ENCODE measurements at places on chromosomes 1 and 21.

DNA sequence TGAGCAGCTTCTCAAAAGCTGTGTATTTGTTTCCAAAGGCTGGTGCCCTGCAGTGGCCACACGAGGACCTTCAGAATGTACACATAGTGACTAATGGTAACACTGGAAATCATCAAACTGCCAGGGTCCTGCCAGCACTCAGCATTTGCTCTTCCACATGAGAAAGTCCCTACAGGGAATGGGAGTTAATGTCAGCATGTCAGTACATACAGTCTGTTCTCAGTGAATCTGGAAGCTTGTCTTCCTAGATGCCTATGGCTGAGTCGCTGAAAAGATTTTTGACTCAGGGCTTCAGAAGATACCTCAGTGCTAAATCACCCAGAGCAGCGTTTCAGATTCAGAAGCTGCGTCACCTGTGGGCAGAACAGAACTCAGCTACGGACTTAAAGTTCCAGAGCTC lies 108.2 kb downstream of the CDC7 start:
- DNase-seq, result no peak

GRCh38 chr21:43599728-43600127 lies 59.6 kb downstream of the HSF2BP start:
- no peak for DNase-seq

DNA sequence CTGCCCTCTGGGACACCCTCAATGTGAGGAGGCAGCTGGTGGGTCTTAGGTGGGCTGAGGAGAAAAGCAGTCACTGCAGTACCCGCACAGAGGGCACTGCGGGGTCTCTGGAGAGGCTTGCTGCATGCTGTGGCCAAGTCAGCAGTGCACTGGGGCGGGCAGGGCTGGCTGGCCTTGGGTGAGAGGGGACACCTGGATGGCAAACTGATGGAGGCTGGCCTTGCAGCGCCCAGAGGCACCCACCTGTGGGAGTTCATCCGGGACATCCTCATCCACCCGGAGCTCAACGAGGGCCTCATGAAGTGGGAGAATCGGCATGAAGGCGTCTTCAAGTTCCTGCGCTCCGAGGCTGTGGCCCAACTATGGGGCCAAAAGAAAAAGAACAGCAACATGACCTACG lies 3.2 kb downstream of the ELF3 start:
- DNase-seq, result no peak

DNA sequence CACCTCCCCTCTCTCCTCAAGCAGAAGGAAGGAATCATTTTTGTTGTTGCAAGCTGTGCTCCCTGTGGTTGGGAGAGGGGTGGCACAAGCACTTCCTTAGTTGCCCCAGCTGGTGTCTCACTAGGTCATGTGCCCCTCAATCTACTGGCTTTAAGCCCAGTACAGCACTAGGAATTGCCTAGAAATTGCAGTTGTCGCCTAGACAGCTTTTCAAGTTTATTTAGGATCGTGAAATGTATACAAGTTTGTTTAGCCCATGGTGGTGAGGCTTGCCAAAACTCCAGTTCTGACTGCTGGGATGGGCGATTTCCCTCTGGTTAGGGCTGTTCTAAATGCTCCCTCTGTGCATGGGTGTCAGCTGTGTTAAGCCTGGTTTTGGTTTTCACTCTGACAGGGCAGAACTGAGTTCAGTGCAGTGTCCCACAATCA lies 126.8 kb upstream of the ZNF644 start:
- no peak for DNase-seq

GRCh38 chr1:207486198-207486597 lies 9.8 kb upstream of the CR1 start:
- no peak for DNase-seq

- peak; percentile 77 for DNase-seq
Observed at GRCh38 chr1:44808063-44808937, at the start of gene BTBD19. BTBD19 (plus strand) TSS chr1:44808523; CDS start chr1:44808821, 298 bp downstream.

- no peak for DNase-seq
Observed at GRCh38 chr1:52907068-52907811, 14.3 kb downstream of the ECHDC2 start.

GRCh38 chr1:204441558-204441957 lies 29.9 kb upstream of the PPP1R15B start:
- DNase-seq, result no peak

DNA sequence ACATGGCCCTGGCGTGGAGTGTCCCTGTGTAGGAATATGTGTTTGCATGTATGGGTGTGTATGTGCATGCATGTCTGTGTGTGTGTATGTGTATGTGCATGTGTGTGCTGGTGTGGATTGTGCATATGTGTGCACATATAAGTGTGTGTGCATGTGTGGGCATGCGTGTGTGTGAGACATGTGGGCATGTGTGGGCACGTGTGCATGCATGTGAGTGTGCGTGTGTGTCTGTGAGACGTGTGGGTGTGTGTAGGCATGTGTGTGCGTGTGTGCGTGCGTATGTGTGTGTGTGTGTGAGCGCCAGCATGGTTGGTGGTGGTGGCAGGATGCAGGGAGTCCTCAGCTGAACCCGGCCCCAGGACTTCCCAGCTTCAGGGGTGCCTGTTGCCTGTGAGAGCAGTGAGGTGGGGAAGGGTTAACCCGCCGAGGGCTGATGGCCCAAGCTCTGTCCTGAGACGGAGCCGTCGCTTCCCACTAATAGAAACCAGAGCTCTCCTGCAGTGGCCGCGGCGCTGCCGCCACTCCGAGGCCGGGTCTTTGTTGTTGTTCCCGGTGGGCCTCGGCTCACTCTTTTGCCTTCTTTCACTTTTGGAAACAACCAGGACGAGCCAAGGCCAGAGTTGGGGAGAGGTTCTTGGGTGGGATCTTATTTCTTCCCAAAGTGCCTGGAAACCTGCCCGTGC lies 143.6 kb upstream of the ARHGEF16 start:
- DNase-seq, result no peak

- no peak for DNase-seq
Observed at GRCh38 chr1:31239653-31240241, at the start of gene NKAIN1. NKAIN1 (minus strand) TSS chr1:31239887; CDS start chr1:31239547, 340 bp downstream.

- DNase-seq, result no peak
Observed at GRCh38 chr1:89912073-89912472, 82.8 kb upstream of the ZNF326 start.

DNA sequence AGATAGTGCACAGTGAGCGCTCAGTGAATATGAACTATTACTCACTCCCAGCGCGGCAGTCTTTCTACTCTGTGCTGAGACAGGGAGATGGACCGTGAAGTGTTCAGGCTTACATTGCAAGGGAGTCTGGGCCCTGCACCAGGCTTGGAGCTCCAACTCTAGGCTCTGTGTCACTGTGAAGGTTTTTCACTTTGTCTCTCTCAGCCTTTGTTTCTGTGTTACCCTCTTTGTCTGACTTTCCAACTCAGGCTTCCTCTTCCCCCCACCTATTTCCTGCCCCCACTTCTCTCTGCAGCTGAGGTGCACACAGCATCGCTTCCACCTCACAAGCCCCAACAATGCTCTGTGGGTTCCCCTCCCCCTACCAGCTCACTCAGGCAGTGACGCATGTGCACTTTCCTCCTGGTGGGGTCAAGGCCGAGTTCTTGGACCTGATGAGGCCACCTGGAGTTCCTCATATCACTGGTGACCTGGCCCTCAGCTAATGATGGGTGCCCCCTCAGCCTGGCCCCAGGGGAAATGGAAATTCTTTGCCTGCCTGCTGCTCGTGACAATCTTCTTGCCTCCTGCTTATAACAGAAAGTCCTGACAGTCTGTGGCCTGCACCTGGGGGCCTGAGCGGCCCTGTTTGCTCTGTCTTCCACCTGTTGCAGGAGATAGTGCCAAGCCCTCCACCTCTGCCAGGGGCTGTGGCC lies 1.1 kb upstream of the LCK start:
- no peak for DNase-seq

DNA sequence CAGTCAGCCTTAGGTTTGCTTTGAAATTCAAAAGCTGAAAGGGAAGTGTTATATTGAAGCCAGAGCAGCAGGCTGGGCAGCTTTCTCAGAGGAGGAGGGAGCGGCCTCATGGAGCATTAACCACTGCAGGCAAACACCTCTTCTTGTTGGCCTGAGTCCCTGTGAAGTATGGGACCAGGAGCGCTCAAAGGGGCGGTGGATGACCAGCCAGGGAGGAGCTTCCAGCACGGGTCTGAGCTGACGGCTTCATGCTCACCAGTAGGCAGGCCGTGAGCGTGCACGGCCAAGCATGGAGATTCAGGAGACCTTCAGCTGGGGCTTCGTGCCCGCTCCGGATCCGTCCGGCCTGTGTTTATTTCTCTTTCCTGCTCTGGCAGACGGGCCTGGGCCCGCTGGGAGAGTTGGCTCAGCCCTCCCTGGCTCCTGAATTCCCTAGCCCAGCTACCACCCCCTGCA lies 245.2 kb downstream of the TRABD2B start:
- no peak for DNase-seq

DNA sequence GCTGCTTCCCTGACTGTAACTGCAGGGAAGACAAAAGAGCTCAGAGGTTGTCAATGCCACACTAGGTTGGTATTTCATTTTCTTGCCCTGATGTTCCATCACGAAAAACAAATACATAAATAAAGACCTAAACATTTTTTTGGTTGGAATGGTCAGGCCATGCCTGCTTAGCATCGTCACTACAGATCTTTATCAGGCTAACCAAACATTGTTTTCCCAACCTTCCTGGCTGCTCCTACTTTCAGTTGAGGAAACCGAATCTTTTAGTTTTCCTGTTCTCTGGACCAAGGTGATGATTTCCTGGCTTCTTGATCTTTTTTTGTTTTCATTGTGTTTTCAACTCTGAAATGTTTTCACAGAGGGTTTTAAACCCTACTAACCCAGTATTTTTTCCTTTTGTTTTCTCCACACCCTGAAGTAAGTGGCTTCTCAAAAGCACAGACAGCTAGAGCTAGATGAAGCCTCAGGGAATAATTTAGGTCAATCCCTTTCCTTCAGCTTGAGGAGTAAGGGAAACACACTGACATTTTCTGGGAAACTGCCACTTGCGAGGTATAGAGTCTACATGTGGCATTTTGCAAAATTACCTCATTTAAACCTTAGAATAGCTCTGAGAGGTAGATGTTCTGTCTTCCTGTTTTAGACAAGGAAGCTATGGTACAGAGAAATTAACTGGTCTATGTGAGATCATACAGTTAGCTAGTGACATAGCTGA lies 67.2 kb upstream of the CNN3 start:
- DNase-seq, result no peak

GRCh38 chr1:10217748-10218441 lies 7.5 kb downstream of the KIF1B start:
- DNase-seq, result no peak

- peak; percentile 26 for DNase-seq
Observed at GRCh38 chr1:201946224-201946908, at the start of gene LMOD1. LMOD1 (minus strand) TSS chr1:201946548; CDS start chr1:201946340, 208 bp downstream.

DNA sequence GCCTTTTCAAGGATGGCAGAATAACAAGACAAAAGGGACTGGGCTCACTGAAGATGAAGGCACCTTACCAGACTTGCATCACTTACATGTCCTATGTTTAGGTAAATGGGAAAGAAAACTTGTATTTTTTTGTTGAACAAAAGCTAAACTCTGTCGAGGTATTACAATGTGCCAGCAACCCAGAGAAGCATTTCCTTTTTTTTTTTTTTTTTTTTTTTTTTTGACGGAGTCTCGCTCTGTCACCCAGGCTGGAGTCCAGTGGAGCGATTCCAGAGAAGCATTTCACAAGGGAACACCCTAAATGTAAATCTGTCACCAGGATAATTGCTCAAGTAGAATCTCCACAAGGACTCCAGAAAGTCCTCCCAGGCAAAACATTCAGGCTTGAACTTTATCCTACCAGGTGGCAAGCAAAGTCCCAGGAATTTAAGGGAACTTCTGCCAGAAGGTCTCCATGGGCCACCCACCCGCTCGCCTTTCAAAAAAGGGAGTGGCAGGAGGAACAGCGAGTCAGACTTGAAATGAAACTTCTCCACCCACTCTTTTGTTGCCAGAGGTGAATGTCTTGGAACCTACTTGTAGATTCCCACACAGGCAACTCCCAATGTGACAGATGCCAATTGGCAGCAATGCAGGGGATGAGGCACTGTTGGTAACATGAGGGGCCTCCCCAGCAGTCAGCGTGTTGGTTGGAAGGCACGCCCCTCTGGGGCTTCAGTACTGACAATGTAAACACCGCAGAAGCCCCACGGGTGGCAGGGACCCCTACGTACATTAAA lies 125.0 kb downstream of the TIAM1 start:
- DNase-seq, result no peak

DNA sequence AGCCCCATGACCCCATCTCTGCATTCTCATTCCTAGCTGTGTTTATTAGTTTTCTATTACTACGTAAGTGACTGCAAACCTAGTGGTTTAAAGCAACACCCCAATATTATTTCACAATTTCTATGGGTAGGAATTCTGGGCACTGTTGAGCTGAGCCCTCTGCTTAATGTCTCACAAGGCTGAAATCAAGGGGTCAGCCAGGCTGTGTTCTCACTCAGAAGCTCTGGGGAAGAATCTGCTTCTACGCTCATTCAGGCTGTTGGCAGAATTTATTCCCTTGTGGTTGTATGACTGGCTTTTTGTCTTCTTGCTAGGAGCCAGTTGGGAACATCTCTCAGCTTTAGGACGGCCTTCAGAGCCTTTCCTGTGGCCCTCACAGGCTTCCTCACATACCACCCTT lies 181.0 kb downstream of the GIPC2 start:
- DNase-seq, result no peak

- no peak for DNase-seq
Observed at GRCh38 chr1:201418461-201418860, 3.1 kb downstream of the TNNI1 start.

GRCh38 chr1:45722809-45723208 lies 27.6 kb downstream of the IPP start:
- DNase-seq, result no peak

DNA sequence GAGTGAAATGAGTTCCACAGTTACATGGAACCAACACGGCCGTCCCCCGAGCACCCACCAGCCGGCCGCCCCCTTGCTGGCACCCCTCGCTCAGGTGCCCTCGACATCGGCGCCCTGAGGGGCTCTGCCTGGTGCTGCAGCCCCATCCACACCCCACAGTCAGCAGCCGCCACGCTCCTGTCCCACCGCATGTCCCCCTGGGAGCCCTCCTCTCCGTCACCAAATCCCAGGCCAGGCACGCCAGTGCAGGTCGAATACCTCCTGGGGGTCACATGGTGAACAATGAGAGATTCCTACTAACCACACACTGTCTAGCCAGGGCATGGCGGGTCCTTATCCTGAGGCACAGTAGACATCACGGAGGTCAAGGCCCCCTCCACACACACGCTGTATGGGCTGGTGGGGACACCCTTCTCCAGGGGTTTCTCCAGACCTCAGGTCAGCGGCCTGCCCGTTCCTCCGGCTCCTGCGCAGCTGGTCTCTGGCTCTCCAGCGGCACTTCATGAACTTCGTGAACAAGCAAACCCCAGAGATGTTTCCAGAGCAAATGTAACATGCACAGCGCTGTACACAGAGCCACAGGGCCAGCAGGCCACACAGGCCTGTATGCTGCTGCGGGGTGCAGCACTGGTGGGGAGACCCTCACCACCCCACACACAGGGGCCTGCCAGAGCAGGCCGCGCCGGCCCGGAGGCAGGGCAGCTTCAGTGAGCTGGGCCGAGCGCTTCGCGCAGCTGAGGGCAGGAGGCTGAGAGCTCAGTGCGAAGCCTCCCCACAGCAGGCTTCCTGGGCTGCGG lies 21.8 kb downstream of the POFUT2 start:
- no peak for DNase-seq

GRCh38 chr1:15941044-15941840 lies 34.7 kb downstream of the ZBTB17 start:
- no peak for DNase-seq

Measured in forelimb muscle (tissue), 1 donor.